Cerebellar cortex (tissue), 1 donor: ENCODE measurements at places on chromosomes 12 and 14.
A peak's percentile ranks its signal among the peaks of the same experiment; 100 is the strongest.

GRCh38 chr12:108826807-108827721 is 30.3 kb downstream of the SSH1 start:
- peak; percentile 81 for DNase-seq

- DNase-seq, result peak; percentile 17
Observed at GRCh38 chr14:21978184-21978998, 304.8 kb upstream of the OR4E1 start.

DNA sequence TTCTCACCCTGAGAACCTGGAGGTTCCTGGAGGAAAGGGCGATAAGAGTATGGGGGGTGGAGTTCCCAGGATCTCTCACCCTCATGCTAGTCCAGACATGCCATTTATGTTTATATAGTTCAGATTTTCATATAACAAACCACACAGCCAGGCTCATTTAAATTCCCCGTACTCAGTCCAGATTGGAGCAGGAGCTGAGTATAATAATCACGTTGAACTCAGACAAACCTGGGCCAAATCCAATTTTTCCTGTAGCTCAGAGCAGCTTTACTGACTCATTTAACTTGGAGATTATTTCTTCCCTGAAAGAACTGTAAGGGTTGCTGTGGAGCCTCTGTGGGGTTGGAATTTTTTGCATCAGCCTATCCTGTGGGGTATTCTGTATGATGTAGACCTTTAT is 660.8 kb downstream of the TMEM121 start:
- DNase-seq, result no peak

- no peak for DNase-seq
Observed at GRCh38 chr14:22460461-22461195, 128.4 kb downstream of the DAD1 start.

GRCh38 chr14:101075801-101076413 is 172.4 kb upstream of the RTL1 start:
- DNase-seq, result no peak

DNA sequence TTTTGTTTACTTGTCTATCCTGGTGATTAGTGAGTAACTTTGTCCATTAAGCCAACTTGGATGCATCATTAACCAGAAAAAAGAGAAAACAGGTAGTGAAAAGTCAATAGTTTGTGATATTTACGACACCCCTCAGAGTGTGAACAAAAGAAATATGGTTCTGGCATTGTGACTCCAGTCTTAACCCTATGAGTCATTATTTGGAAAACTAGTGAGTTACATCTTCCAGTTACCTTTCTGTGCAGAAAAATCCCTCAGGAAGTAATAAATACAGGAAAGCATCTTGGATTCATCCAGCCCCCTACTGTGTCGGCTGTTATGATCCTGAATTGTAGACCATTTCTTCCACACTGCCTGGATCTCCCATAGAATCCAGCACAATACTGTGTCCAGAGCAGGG is 379.1 kb downstream of the GALC start:
- DNase-seq, result no peak

DNA sequence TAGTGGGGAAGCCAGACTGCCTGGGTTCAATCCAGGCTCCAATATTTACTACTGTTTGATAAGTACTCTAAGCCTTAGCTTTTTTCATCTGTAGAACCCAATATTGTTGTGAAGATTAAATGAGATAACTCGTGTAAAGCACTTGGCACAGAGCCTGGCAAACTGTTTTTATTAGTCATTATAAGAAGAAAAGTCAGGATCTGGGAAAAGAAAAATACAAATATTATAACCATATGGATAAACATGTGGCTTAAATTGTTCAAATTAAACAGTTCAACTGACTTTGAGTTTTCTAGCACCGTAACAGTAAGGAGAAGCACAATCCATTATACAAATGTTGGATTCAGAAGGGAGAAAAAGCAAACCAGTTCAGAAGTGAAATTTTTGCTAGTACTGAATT is 22.0 kb upstream of the CDK17 start:
- DNase-seq, result no peak

GRCh38 chr12:105175397-105175990 is 60.5 kb downstream of the APPL2 start:
- DNase-seq, result no peak

DNA sequence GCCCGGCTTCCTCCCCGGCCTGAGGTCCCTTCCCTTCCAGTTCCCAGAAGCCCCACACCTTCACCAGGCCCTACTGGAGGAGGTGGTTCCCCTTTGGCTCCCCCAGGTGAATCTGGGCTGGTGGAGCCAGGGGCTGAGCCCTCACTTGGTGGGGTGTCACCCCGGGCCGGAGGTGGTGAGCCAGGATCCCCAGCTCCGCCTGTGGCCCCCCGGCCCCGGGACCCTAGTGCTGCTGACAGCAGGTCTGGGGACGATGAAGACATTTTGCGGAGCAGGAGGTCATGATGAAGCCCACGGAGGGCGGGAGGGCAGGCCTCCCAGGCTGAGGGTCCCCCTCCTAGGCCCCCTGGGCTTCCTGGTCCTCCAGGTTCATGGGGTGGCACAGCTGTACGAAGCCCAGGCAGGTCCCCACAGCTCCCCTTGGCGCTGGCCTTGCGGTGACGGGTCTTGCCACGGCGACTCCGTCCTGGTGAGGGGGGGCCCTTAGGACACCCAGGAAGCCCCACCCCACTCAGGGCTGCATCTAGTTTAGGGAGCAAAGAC is 16.6 kb downstream of the MAP3K12 start:
- DNase-seq, result no peak

DNA sequence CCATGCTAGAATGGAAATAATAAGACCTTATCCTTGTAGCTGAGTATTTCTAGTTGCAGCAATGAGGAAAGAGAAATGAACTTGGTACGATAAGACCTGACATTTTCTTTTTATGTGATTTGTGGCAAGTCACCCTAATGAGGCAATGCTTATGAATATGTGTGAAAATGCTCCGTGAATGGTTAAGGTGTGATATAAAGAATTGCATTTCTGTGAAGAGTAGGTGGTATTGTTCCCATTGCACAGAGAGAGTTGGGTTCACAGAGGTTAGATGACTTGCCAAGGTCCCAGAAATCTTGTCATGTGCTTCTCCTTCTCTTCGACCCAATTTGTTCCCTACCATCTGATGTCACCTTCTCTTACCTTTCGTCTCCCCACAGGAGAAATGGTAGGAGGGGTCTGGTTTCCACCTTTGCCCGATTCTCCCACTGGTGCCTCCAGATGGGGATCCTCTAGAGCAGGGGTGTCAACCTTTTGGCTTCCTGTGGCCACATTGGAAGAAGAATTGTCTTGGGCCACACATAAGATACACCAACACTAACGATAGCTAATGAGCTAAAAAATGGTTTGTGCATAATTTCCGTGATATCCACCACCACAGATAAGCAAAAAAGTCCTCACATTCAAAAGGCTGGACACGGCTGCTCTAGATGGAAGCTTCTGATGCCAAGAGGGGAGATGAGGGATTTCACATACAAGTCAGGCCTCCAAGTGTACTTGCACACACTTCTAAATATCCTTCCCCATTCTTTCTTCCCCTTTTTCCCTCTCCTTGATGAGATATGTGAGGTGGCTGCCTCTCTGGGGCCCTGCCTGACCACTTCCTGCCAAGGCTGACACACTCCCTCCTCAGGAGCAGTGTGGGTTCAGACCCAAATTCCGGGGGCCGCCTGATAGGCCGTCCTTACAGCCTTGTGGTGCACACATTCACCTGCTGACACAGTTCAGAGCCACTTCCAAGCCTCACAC is 96.1 kb downstream of the PLXNC1 start:
- no peak for DNase-seq

- DNase-seq, result no peak
Observed at GRCh38 chr12:116937640-116938039, 26.9 kb downstream of the FBXW8 start.

- no peak for DNase-seq
Observed at GRCh38 chr14:22998329-22999012, 11.5 kb downstream of the C14orf93 start.

DNA sequence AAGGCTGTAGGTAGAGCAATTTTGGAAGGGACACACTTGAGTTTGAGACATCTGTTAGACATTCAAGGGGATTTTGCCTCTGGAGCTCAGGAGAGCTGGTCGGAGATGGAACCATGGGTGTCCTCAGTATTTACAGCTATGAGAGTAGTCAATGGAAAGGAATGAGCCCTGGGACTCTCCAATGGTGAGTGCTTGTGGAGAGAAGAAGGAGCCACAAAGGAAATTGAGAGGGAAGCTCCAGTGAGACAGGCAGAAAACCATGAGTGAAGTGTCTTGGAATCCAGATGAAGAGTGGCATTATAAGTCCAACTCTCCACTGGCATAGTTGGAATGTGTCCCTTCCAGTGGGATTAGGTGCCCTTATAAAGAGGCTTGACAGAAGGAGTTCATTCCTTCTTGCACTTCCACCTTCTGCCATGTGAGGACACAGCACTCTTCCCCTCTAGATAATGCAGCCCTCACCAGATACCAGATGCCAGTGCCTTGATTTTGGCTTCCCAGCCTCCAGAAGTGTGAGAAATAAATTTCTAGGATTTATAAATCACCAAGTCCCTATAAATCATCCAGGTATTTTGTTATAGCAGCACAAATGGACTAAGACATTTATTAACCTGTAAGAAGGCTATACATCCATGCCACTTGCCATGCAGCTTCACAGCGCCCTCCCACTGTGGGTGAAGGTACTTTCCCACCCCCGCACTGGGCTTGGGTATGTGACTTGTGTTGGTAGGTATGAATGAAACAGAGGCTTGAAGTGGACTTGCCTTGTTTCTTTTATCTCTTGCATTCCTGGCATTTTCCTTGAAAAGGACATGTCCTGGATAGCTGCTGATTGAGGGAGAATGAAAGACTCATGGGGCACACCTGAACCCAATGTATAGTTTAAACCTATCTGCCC is 27.3 kb downstream of the LLPH start:
- no peak for DNase-seq

- no peak for DNase-seq
Observed at GRCh38 chr14:61065656-61066055, 84.6 kb downstream of the SLC38A6 start.

- DNase-seq, result no peak
Observed at GRCh38 chr12:106586803-106587684, 4.2 kb downstream of the RFX4 start.

- no peak for DNase-seq
Observed at GRCh38 chr14:28823245-28823644, 56.7 kb downstream of the FOXG1 start.

DNA sequence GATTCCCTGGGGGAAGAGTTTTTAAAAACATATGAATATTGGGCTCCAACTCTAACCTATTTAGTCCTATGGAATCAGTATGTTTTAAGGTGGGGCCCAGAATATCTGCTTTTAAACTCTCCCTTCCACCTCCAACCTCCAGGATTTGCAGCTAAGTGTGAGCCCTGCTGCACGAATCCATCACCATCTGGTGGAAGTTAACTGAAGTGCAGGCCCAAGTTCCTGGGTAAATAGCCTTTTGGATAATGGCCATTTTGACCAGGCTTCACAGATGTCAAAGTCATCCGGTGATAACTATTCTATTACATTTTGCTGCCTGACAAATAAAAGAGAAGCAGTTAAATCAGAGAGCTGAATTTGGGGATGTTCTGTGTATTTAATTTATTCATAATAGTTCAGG is 58.1 kb upstream of the RMST start:
- DNase-seq, result peak; percentile 53

DNA sequence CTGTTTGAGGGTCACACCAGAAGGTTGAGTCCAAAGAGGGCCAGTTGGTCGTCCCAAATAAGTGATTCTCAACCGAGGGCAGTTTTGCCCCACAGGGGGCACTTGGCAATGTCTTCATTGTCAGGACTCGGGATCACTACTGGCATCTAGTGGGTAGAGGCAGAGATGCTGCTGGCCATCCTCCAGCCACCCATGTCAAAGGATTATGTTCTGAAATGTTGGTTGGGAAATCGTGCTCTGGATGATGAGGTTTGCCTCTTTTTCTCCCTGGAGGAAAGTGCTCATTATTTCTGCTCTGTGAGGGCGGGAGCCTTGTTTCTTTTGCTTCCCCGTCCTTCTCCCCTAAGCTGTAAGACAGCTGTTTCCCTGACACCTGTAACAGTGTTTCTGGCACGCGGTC is 3.6 kb downstream of the ZNF839 start:
- peak; percentile 76 for DNase-seq

DNA sequence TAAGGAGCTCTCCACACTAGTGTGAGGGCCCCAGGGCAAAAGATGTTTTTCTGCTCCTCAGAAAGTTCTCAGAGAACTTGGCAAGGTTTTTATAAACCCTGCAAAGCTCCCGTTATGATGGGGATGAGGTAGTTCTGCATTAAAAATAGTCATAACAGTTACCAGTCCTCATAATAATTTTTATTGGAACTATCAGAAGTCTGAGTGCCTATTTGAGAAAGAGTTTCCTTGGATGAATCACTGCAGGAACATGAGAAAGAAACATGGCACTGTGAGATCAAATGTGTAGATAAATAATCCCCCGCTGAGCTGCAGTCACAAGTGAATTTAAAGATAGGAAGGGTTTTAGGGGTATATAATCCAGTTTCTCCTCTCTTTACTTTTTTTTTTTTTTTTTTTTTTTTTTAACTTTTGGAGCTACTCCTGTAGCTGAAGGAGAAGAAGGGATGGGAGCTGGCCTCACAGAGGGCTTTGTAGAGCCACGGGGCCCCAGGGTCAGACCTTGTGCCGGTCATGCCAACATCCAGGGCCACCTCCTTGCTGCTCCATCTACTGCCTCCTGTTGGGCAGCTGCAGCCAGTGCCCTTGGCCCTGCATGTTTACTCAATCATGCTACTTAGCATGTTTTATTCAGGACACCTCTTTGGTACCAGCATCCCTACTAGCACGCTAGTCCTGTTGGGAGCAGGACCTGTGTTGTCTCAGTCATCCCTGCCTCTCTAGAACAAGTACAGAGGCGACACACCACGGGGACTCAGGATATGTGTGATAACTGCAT is 39.5 kb downstream of the EVL start:
- DNase-seq, result no peak

DNA sequence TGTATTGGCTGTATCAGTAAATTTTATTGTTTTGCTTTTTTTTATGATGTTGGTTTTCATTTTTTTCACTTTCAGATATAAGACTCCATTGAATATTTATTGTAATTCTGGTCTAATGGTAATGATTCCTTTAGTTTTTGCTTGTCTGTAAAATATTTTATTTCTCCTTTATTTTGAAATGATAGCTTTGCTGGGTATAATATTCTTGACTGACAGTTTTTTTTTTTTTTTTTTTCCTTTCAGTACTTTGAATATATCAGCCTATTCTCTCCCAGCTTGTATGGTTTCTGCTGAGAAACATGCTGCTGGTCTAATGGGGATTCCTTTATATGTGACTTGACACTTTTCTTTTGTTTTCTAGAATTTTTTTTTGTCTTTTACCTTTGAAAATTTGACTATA is 195.1 kb upstream of the SLC38A2 start:
- DNase-seq, result no peak

DNA sequence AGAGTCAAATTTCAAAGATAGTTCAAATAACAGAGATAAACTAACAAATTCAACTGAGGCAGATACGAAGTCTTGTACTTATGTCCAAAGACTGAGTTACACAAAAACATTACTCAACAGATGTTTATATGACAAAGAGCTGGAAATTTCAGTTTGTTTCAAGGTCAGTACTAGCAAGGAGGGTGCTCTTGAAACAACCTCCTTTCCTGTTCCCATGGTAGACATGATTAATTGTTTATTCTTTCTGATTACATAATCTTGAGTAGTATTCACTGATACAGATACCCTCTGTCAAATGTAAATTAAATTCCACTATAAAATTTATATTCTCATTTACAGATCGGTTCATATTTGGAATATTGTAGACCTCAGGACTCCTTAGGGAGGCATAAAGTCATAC is 23.4 kb downstream of the TSPAN8 start:
- DNase-seq, result no peak

GRCh38 chr14:53620890-53621289 is 335.7 kb downstream of the BMP4 start:
- DNase-seq, result no peak
